ENCODE measurements at places on chromosomes 1 and 21.
A peak's percentile ranks its signal among the peaks of the same experiment; 100 is the strongest.

GRCh38 chr1:7389201-7389905 is 381.7 kb upstream of the VAMP3 start:
- peak; percentile 12 for DNase-seq

GRCh38 chr1:204292740-204293139 is 67.0 kb downstream of the PLEKHA6 start:
- peak; percentile 76 for DNase-seq

DNA sequence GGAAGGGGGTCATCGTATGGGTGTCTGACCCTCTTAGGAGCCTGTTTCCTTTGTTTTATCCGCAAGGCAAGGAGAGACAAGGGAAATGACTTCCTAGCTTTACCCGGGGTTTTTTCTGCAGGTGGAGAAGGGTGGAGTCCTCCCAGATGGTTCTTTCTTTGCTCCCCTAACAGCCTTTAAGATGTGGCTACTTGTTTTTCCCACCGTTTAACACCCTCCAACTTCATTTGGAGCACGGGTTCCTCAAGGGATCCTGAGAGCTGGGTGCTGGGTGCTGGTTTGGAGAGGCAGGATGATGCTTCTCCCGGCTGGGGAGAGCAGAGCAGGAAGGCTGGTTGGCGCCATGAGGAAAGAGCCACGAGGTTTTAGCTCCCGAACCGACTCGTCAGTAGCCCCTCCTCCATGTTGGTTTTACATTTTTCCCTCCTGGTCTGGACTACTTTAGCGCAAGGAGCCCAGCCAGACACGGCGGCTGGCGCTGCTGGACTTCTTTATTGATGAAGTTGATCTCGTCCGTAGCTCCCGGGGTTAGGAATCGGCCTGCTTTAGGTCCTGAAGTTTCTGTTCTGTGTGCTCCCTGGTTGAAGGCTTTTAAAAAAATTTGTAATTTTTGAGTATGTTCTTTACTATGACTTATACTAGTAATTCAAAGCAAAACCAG is 1.4 kb downstream of the UCK2 start:
- DNase-seq = peak; percentile 28

DNA sequence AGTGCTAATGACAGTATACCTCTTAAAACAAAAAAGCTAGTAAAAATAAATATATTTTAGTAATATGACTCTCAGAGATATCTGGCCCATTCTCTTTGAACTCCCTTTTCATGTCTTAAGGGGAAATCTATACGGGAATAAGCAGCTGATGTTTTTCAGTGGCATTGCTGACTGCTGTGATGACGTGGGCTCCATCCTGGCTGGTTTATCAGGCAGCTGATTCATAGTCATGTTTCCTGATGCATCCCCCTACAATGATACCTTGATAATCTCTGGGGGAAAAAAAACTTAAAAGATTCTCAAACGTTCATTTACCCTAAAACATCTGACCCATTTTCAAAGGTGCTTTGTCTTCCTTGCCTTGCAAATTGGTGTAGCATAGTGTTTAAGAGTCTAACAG is 53.8 kb downstream of the ABCA4 start:
- DNase-seq = no peak

DNA sequence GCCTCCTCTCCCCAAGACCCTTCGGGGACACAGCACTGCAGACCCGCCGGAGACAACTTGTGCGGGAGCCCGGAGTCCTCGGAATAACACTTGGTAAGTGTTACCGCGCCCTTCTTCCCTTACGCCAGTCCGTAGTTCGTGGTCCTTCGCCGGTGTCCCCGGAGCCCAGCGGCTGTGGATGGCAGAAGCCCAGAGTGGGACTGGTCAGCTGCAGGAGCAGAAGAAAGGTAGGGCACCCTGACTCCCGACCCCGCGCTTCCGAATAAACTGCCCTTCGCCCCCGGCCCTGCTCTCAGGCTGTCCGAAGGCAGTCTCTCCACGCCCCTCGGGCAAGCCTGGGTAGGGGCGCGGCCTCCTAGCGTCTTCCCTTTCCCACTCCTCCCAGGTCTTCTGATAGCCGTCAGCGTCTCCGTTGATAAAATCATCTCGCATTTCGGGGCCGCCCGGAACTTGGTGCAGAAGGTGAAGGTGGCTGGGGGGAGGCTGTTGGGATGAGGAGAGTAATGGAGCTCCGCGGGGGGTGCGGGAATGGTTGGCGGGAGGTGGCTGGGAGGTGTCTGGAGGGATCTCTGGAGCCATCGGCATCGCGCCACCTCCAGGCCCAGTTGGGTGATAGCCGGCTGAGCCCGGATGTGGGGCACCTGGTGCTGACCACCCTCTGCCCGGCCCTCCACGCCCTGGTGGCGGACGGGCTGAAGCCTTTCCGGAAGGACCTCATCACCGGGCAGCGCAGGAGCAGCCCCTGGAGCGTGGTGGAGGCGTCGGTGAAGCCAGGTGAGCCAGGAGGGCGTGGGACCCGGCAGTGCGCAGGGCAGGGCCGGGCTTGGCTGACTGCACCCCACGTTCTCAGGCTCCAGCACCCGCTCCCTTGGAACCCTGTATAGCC is 4.3 kb downstream of the RUSC1 start:
- peak; percentile 44 for DNase-seq

GRCh38 chr1:33004613-33005012 is 32.1 kb downstream of the AK2 start:
- no peak for DNase-seq

GRCh38 chr1:232697187-232697822 is 67.4 kb upstream of the SIPA1L2 start:
- no peak for DNase-seq

DNA sequence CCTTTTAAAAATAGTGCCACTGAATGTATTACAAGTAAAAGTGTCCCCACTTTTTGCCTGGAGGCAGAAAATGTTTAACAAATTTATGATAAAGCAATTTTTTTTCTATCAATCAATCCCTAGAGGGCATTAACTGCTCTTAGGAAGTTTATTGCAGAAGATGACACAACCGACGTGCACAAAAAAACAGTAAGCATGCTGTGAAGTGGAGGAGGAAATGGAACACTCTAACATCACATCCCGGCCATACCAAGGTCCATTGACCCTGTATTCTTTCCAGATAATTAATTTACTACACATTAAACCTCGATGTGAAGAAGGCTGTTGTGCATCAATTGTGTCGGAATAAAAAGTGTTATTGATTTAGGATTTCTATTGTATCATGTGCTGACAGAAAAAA is 264.9 kb upstream of the NR5A2 start:
- DNase-seq = no peak

DNA sequence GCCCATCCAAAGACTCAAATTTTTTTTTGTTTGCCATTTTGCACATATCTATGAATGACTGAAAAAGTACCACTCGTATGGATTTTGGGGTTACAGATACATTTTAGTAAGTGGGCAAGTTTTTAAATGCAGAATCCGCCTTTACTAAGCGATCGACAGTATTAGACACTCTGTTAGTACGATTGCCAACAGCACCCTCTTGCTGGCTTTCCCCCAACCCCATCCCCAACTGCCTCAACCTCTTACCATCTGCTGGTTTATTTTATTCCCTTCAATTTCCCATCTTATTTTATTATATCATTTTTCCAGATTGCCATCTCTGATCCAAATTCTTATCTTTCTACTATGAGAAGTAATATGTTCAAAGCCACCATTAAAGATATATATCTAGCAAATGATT is 244.8 kb downstream of the LRRIQ3 start:
- DNase-seq = no peak

DNA sequence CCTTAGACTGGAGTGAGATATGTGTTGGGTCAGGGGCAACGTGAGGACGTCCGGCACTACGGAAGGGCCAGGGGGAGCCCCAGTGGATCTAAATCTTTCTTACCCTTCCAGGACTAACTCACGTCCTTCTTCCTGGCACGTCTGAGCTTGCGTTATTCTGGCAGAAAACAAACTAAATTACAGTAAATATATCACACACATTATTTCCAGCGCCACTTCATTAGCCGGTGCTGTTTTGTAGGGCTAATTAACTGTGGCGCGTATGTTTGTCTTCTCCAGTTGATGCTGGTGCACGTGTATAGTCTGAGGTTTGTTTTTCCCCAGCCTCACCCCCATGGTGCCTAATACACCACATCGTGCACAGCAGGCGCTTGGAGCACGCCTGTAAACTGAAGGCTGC is 59.2 kb downstream of the TLR5 start:
- no peak for DNase-seq

- no peak for DNase-seq
Measured at GRCh38 chr1:99268021-99268420, 3.7 kb downstream of the PLPPR4 start.

DNA sequence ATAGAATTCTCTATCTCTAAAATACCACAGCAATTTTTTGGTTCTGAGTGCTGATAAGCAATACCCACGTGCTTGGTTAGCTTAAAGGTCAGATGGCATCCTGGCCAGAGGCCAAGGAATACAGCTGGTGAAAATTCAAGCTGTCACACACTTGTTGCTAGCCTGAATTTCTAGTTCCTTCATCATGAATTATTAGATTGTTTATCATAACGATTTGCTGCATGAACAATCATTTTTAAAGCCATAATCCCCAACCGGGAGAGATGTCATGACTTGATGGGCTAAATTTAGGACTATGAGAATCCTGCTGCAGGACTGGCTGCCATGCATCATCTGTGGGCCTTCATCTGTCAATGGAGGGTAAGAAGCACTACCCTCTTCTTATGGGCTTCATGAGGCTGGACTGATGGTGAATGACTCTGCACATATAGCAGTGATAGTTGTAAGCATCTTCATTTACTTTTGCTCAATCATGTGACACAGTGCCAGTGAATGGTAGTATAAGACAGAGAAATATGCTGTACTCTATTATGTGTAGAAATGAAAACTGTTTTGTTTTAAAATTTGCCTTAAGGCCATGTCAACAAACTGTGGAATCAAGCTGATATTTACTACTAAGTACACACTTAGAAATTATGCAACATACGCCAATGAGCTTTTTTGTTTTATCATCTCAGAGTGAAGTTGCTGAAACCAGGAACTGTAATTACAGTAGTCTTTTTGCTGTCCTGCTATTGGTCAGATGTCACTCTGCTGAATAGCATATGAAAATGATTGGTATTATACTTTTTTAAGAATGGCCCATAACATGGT is 80.5 kb upstream of the RALGPS2 start:
- DNase-seq = no peak

DNA sequence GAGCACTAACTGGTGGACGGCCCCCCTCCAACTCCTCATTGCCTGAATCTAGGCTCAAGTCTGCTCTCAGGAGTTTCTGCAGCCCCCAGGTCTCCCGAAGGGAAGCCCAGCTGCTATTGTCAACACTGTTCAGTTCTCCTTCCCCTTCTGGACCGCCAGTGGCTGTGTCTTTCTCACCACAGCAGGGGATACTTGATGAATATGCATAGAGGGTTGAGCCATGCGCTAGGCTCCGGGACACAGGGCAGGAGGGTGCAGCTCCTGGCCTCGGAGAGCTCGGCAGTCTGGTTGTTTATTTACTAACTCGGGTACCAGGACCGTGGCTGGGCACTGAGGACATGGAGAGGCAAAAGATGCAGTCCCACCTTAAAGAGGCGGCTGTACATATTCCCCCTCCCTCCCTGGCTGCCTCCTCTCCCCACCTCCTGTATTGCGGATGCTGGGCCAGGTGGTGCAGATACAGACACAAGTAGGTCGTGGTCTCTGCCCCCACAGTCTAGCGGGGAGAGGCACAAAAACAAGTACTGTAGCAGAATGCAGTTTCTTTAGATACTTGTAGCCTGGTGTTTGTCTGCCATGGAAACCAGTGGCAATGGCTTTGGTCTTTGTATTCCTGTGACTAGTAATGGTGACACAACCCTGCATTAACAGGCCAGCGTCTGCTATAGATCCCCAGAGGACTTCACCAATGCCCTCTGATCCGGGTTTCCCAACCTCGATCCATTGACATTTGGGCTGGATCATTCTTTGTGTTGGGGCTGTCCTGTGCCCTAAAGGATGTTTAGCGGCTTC is 26.2 kb downstream of the ARHGEF10L start:
- no peak for DNase-seq

- DNase-seq = no peak
Measured at GRCh38 chr1:218674280-218674773, 329.2 kb downstream of the TGFB2 start.

DNA sequence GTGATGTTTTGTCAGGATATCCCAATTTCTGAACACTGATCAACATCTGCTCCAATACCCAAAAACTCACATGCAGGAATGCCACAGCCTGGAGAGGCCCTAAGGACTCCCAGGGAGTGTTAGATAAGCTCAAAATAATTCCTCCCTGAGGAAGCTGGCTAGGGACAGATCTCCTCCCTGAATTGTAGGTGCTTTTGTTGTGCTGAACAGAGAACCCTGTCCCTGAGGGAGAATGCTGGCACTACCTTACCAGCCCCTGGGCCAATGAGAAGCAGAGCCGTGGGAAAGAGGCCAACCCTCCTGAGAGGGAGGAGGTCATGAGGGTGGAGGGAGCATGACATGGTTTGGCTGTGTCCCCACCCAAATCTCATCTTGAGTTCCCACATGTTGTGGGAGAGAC is 73.6 kb upstream of the PTGFRN start:
- DNase-seq = no peak

- no peak for DNase-seq
Measured at GRCh38 chr1:185229981-185230380, 73.0 kb downstream of the SWT1 start.

DNA sequence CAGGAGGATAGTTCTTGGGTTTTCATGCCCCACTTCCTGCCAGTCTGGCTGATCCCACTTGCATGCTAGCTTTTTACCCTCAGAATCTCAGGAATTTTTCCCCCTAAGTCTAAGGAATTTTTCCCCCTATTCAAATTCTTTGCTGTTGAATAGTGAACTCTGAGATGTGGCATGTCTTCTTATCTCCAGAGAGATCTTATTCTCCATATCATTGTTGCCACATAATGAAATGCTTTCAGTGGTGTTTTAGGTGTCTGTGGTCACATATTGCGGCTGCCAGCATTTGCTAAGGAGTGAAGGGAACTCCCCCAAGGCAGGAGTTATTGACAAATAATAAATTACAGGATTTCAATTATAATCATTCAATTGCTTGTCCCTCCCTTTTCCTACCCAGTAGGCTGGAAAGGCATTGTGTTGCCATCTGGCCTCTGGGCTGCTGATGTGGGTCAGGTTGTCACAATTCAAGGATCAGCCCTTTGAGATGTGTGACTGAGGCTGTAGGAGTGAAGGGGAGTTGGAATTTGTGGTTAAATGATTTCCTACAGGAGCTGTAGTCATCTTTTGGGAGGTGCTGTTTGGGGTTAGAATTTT is 3.9 kb upstream of the FLG start:
- no peak for DNase-seq

GRCh38 chr1:111436726-111437125 is 9.2 kb upstream of the OVGP1 start:
- no peak for DNase-seq

GRCh38 chr1:99645203-99645602 is 710 bp upstream of the PALMD start:
- DNase-seq = peak; percentile 85

DNA sequence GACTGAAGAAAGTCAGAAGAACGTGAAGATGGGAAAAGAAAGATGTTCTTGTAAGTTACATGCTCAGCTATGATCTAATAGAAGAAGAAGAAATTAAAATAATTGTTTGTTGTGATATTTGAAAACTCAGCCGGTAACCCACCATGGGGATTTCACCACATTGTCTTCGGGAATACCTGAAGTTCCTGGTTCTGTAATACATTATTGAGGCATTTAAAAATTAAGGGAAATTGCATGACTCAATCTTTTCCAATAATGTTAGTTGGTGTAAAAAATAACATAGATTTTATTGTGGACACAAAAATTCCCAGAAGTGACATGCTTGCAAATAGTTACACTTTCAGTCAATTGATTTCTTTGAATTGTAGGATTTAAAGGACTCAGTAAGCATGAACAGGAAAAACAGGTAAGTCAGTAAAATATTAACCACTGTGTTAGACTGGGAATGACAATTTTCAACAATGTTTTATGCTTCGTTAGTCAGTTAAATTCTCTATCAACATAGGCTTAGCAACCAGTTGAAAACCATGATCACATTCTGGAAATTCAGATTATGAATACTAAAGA is 745.1 kb downstream of the LTN1 start:
- DNase-seq = no peak

Data from lower leg skin (tissue), 4 donors.